Putamen (tissue), 1 donor: ENCODE measurements at places on chromosomes 7 and 10.

GRCh38 chr7:36658335-36659171, 65.7 kb downstream of the AOAH start:
- no peak for DNase-seq

GRCh38 chr7:47539398-47540052, 42.4 kb downstream of the TNS3 start:
- no peak for DNase-seq

- no peak for DNase-seq
These were observed 212.6 kb upstream of the FRMD4A start for GRCh38 chr10:14543046-14543903.

- peak; percentile 85 for DNase-seq
These were observed 109.3 kb downstream of the TCF7L2 start for GRCh38 chr10:113059371-113059780.

- no peak for DNase-seq
These were observed 37.5 kb downstream of the AKR1C8 start for GRCh38 chr10:5147255-5147980.

DNA sequence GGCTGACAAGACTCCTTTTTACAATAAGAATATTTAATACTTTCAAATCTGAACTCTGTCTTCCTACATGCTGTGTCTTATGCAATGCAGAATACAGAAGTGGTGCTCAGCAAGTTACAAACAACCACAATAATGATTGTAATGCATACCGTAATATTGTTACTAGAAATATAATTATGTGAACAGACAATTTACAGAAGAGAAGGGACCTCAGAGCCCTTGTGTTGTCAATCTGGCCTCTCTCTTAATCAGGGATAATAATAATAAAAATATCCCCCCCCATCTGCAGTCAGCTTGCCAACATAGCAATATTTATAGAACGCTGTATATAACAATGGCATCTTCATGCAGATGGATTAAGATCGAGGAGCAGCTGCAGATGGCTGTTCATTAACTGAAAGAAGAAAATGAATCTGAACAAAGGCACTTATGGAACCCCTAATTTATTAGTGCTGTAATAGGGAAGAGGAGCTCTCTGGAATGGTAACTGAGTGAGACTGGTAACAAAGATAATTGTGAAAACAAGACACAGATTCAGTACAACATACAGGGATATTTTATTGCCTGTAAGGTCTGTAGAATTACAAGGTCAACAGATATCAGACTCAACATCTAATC, 106.3 kb downstream of the TMEM26 start:
- DNase-seq = no peak

- no peak for DNase-seq
These were observed 4.1 kb downstream of the LAMB1 start for GRCh38 chr7:107998660-107999480.

DNA sequence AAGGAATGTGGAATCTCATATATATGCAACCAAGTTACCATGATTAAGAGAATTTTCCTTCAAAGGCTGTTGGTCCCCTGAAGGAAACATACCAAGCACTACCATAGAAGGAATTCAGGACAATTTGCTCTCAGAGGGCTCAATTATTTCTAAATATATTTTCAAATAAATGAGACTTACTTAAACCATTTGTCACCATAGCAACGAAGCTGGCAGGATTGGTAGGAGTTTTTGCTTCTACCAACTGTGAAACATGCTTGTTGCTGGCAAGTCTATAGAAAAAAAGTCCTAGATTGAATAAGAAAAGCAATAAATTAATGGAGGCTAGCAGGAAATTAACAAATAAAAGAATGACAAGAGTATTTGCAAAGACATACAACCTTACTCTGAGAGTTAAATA, 156.9 kb upstream of the NPSR1 start:
- DNase-seq = peak; percentile 42

- no peak for DNase-seq
These were observed 19.6 kb downstream of the ARL4A start for GRCh38 chr7:12706900-12707536.

DNA sequence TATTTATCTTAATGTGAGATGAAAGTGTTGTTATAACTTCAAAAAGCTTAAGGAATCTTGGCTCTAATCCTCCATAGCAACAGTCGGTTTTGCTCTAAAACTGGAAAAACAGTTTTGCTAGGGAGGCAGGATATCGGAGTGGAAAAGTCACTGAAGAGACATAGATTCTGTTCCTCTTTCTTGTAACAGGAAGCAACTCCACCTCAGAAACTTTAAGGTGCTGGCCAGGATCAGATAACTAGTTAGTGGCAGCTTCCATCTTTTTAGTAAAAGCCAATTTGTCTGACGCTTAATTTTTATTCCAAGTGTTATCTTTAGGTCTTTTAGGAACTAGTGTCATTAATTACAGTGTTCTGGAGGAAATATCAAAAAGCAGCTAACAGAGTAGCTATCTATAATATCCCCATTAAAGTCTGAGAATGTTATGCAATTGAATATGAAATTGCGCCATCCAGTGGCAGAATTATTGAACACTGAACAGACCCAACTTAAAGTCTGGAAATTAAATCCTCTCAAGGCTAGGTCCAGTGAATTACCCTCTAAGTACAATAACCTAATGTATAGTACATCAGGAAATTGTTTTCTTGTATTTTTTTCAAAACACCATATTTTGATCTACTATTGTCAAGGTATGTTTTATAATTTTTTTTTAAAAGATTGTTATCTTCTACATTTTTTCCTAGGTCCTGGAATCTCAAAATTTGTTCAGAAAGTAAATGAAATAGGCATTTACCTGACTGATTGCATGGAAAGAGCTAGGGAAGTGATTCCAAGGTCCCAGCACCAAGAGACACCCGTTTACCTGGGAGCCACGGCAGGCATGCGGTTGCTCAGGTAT, 65.9 kb upstream of the CC2D2B start:
- DNase-seq = peak; percentile 30

GRCh38 chr7:13188922-13189321, 501.5 kb downstream of the ARL4A start:
- DNase-seq = no peak

- peak; percentile 83 for DNase-seq
These were observed 651.1 kb downstream of the SORCS1 start for GRCh38 chr10:106513352-106513771.

DNA sequence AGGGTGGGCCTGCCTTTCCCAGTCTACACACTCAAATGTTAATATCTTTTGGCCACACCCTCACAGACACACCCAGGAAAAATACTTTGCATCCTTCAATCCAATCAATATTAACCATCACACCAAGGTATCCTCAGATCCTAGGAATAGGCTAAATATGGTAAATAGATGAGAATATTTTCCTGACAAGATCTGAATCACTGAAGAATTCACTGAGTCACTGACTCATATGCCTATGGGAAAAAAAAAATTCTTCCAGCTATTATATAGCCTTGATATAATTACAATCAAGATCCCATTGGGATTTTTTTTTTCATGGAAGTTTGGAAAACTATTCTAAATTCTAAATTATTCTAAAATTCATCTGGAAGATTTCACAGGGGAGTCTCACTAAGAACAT, 65.8 kb downstream of the INHBA start:
- DNase-seq = no peak

DNA sequence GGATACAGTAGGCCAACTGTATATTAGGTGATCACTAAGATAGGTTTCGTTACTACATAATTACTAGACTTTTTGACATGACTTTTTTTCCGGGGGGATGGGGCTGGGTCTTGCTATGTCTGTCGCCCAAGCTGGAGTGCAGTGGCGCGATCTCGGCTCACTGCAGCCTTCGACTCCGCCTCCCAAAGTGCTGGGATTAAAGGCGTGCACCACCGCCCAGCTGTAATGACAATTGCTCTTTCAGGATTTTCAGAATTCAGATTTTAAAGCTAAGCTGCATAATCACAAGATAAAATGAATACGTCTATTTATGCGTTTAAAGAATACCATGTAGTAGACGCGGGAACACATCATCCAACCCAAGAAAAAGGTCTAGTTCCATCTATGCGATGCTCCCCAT, 982 bp downstream of the IDI1 start:
- DNase-seq = no peak

- no peak for DNase-seq
These were observed 72.2 kb downstream of the DAGLB start for GRCh38 chr7:6375348-6376101.

DNA sequence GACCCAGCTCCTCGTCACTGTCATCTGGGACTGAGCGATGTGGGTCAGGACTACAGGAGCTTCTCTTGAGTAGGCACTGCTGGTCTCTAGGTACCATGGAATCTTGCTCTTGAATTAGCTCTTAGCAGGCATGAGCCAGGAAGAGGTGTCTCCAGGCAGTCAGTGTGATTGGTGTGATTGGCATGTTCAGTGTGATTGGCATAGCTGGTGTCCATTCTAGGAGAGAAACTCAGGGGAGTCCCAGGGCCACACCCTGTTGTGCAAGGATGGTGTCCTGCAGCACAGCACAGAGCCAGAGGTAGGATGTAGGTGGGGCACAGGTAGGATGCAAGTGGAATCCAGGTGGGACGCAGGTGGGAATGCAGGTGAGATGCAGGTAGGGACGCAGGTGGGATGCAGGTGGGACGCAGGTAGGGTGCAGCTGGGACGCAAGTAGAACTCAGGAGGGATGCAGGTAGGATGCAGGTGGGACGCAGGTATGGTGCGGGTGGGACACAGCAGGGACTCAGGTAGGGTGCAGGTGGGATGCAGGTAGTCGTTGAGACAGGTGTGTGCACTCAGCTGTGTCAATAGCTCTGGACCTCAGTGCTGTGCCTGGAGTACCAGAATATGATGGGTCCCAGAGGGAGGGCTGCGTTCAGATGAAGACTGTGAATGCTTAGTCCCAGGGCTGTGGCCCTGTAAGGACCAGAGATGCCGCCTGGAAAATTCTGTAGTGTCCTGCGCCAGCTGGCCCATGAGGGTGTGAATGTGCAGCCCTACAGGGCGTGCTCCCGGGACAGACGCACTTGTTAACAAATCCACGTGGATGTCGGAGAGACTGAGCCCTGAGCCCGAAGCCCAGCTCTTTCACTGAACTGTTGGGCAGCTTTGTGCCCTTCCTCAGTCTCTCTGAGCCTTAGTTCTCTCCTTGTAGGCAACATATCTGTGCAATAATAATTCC, 248.2 kb upstream of the PITRM1 start:
- no peak for DNase-seq

GRCh38 chr7:136030330-136030729, 53.2 kb upstream of the MTPN start:
- no peak for DNase-seq

DNA sequence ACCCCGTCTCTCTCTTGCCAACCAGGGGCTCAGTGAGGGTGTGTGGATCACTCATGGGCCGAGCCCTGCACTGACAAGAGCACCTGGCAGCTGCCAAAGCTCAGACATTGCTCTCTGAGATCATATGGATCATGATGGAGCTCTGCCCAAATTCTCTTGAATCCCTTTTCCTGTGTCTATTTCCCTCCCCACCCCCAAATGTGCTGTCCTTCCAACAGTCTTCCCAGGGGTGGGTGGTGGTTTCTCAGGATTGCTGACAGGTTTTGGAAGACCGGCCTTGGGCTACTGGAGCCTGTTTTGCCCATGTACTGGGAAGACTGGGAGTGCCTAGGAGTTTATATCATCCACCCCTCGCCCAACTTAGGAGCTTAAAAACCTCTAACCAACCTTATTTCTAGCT, 10.5 kb downstream of the ARHGAP22 start:
- DNase-seq = no peak

GRCh38 chr10:116849248-116850057, at the start of gene ENO4:
TSS of gene ENO4 (plus strand) at chr10:116849499. CDS start at chr10:116849567, 68 bp downstream.
- peak; percentile 84 for DNase-seq

GRCh38 chr10:27153845-27154193, 365 bp downstream of the YME1L1 start:
- DNase-seq = peak; percentile 15

DNA sequence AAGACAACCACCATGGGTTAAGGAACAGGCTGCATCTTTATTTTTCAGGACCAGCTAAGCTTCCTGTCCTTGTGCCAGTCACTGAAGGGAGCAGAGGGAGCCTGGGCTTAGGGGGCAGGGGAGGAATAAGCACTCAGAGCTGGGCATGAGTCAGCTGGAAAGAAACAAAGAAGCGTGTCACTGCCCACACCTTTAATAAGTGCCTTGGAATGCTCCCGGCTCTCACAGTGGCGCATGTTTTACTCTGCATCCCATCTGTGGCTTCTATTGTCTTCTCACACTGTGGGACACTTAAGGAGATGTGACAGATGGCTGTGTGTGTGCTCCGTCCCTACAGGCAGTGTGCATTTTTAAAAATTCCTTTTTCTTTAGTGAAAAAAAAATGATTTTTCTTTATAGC, 71.7 kb downstream of the MTURN start:
- no peak for DNase-seq

- no peak for DNase-seq
These were observed 179.7 kb downstream of the HGF start for GRCh38 chr7:81590131-81590530.

DNA sequence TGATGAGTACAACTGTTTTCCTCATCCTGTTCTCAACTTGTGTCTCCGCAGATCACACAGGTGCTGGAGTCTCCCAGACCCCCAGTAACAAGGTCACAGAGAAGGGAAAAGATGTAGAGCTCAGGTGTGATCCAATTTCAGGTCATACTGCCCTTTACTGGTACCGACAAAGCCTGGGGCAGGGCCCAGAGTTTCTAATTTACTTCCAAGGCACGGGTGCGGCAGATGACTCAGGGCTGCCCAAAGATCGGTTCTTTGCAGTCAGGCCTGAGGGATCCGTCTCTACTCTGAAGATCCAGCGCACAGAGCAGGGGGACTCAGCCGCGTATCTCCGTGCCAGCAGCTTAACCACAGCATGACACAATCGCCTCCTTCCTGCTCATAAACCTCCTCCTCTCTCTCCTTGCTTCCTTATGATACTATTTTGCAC, 126.7 kb upstream of the PRSS58 start:
- no peak for DNase-seq

- peak; percentile 63 for DNase-seq
These were observed 28.2 kb downstream of the IL15RA start for GRCh38 chr10:5949009-5949759.

DNA sequence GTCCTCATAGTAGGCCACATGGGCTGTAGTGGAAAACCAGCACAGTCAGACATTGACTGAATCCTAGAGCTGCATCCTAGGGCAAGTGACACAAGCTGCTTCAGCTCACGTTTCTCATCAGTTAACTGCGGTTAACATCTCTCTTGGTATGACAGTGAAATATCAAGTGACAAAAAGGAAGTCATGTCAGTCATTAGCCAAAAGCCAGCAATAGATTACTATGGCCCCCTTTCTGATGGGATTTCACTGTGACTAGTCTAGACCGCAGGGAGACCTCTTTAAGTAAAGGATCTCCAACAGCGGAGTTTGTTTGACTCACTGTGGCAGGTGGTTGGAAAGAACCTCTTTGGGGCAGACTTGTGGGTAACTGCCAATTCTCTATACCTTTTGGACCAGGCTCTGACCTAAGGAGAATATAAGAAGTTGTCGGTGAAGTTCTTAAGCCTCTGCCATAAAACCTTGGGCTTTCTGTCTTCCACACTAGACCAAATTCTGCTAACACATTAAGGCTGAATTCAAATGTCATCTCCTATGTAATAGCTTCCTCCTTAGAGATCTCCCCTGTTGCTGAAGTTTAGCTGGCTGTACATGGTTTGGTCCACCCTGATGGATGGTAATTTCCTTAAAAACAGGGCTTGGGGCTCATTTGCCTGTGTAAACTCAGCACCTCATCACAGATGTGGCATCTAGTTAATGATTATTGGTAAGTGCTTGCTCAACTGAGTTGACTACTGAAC, 115.3 kb downstream of the SGMS1 start:
- DNase-seq = no peak

- DNase-seq = no peak
These were observed 55.3 kb upstream of the C7orf33 start for GRCh38 chr7:148535217-148535616.

GRCh38 chr10:10796774-10797415, 220.8 kb upstream of the CELF2 start:
- DNase-seq = no peak
